ENCODE measurements at places on chromosomes 4 and X.

DNA sequence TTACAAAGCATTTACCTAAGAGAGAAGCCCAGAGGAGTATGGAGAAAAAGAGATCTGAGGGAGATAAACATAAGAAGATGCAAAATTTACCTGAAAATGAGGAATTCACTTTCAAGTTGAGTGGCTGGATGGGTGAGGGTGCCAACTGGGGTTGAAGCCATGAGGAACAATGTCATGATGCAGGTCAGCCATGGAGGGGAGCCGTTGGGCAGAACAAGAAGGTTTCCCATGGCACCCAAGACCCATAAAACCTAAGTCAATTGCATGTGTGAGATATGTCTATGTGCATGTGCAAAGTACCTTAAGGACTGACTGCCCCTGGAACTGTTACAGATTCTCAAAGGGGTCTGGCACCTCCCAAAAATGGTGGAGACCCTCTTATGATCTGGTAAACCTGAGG is 46.6 kb upstream of the PRRG1 start:
- no peaks in the 10 kb centered on the region for H3K4me1 ChIP-seq
- H3K27ac ChIP-seq: no peak overlapping the region
- no peak overlapping the region for H3K4me3 ChIP-seq
- no peak for DNase-seq
- no peaks in the 10 kb centered on the region for H3K36me3 ChIP-seq

GRCh38 chr4:107500551-107500950 is 219.5 kb downstream of the PAPSS1 start:
- H3K4me3 ChIP-seq: no peak overlapping the region
- H3K27me3 ChIP-seq: no peaks in the 10 kb centered on the region
- DNase-seq: no peak
- H3K27ac ChIP-seq: no peak overlapping the region
- no peaks in the 10 kb centered on the region for H3K36me3 ChIP-seq

GRCh38 chr4:162498168-162498567 is 334.4 kb upstream of the FSTL5 start:
- H3K4me3 ChIP-seq: no peak overlapping the region
- H3K27me3 ChIP-seq: no peaks in the 10 kb centered on the region
- no peaks in the 10 kb centered on the region for H3K4me1 ChIP-seq
- H3K27ac ChIP-seq: no peak overlapping the region
- DNase-seq: no peak
- H3K36me3 ChIP-seq: no peaks in the 10 kb centered on the region

GRCh38 chr4:169215656-169216055 is 55.1 kb downstream of the SH3RF1 start:
- H3K4me3 ChIP-seq: no peak overlapping the region
- no peak overlapping the region for H3K27ac ChIP-seq
- H3K27me3 ChIP-seq: no peaks in the 10 kb centered on the region
- no peaks in the 10 kb centered on the region for H3K4me1 ChIP-seq
- no peak for DNase-seq

DNA sequence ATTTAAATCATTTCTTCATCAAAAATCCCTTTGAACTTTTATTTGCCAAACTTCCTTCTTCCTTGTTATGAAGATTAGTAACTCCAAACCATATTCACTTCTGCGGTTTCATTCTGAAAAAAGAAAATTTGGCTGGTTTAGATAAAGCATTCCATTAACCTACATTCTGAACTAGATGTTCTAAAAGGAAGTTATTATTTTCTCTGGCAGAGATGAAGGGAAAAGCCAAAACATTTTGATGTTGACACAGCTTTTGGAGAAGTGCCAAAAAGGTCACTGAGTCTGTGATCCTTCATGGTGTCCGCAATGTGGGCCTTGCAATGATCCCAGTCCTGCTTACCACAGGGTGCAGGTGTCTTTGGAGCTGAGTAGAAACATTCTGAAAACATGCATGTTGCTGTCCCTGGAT is 36.0 kb downstream of the CXCL8 start:
- H3K36me3 ChIP-seq: no peaks in the 10 kb centered on the region
- DNase-seq: no peak
- H3K4me1 ChIP-seq: no peaks in the 10 kb centered on the region
- no peaks in the 10 kb centered on the region for H3K27me3 ChIP-seq
- H3K4me3 ChIP-seq: no peak overlapping the region

DNA sequence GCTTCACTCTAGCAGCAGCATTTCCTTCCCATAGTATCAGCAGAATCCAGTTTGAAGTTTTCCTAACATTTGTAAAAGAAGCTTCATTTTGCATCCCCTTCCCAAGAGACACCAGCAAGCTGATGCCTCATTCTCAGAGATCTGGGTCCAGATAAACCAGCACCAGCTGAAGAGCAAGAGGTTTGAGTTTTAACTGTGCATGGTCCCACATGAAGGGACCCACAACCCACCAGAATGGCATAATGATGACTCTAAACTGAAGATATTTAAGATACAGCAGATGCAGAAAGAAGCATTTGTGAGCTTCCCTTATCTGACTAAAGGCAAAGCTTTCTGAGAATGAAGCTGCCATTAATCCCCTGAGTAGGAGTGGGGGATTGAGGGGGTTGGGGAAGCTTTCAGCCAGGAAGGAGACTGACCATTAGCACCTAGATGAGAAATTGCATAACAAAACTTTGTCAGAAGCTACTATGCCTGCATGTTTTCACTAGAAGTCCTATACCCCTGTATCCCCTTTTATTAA is 18.6 kb downstream of the NUDT6 start:
- no peak overlapping the region for H3K4me3 ChIP-seq
- no peaks in the 10 kb centered on the region for H3K36me3 ChIP-seq
- H3K27ac ChIP-seq: no peak overlapping the region
- no peaks in the 10 kb centered on the region for H3K4me1 ChIP-seq
- no peak for DNase-seq
- H3K27me3 ChIP-seq: no peaks in the 10 kb centered on the region

- H3K36me3 ChIP-seq: no peaks in the 10 kb centered on the region
- no peaks in the 10 kb centered on the region for H3K27me3 ChIP-seq
- peaks cover 2% of the 10 kb centered on the region for H3K4me1 ChIP-seq
Measured at GRCh38 chr4:1772853-1773538, 20.1 kb upstream of the FGFR3 start.

GRCh38 chr4:13653766-13654161 is 26.2 kb upstream of the BOD1L1 start:
- no peaks in the 10 kb centered on the region for H3K4me1 ChIP-seq
- H3K27me3 ChIP-seq: no peaks in the 10 kb centered on the region
- H3K4me3 ChIP-seq: no peak overlapping the region
- H3K36me3 ChIP-seq: no peaks in the 10 kb centered on the region
- no peak overlapping the region for H3K27ac ChIP-seq
- no peak for DNase-seq

DNA sequence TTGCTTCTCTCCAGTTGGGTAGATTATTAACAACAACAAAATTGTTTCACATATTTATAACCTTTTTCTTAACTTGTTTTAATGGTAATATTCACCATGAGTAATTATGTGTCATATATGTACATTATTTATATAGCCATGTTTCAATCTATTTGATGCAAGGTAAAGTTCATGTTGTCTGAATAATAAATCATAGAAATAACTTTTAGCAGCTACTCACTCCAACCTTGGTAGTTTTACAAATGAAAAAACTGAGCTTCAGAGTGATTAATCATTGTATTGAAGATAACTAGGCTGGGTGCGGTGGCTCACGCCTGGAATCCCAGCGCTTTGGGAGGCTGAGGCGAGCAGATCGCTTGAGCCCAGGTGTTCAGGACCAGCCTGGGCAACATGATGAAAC is 46.0 kb downstream of the TMA16 start:
- peaks cover 3% of the 10 kb centered on the region for H3K4me1 ChIP-seq
- no peak overlapping the region for H3K27ac ChIP-seq
- H3K36me3 ChIP-seq: no peaks in the 10 kb centered on the region
- H3K4me3 ChIP-seq: no peak overlapping the region
- no peaks in the 10 kb centered on the region for H3K27me3 ChIP-seq

GRCh38 chr4:105102016-105102415 is 44.7 kb upstream of the TET2 start:
- H3K4me1 ChIP-seq: no peaks in the 10 kb centered on the region
- no peak overlapping the region for H3K4me3 ChIP-seq
- H3K27ac ChIP-seq: no peak overlapping the region
- H3K27me3 ChIP-seq: no peaks in the 10 kb centered on the region
- H3K36me3 ChIP-seq: no peaks in the 10 kb centered on the region

- DNase-seq: no peak
- no peak overlapping the region for H3K27ac ChIP-seq
- peaks cover 66% of the 10 kb centered on the region for H3K27me3 ChIP-seq
- no peaks in the 10 kb centered on the region for H3K36me3 ChIP-seq
- H3K4me3 ChIP-seq: peak overlapping the region; percentile 15
- H3K4me1 ChIP-seq: peaks cover 9% of the 10 kb centered on the region
Measured at GRCh38 chr4:2059726-2060602, 837 bp downstream of the NAT8L start.

DNA sequence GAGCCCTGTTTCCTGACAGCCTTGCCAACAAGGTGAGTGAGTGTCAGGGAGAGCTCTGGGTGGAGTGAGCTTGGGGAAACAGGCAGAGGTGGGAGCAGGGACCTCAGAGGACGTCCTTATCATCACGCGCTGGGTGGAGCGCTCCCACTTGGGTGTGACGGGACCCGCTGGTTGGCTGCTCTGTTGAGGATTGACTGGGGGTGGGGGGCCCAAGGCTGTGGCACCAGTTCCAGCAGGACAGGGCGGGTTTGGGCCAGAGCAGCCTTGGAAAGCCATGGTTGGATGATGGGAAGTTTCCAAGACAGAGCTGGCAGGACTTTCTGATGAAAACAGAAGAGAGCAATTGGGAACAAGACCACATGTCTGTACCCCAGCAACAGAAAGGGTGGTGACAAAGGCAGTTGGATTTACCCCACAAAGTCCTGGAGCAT is 3.0 kb upstream of the PCGF3 start:
- H3K4me1 ChIP-seq: peaks cover 3% of the 10 kb centered on the region
- H3K4me3 ChIP-seq: no peak overlapping the region
- no peak for DNase-seq
- H3K27me3 ChIP-seq: peaks cover 2% of the 10 kb centered on the region
- no peak overlapping the region for H3K27ac ChIP-seq

DNA sequence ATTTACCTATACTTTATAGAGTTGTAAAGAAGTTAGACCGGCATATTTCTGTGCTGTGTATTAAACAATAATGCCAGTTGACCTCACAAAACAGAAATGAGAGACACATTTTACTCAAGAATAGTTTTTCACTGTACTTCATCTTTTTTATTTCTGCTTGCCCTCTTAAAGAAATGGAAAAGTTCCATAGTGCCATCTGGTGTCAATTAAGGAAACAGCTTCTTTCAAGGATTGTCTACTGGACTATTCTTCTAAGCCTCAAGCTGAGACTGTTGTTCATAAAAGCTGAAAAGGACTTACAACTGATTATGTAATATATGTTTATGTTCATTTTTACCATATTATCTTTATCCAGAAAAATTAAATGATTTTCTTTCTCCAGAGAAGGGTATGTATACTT is 1523.7 kb downstream of the ARAP2 start:
- DNase-seq: no peak
- no peak overlapping the region for H3K4me3 ChIP-seq
- no peaks in the 10 kb centered on the region for H3K27me3 ChIP-seq

DNA sequence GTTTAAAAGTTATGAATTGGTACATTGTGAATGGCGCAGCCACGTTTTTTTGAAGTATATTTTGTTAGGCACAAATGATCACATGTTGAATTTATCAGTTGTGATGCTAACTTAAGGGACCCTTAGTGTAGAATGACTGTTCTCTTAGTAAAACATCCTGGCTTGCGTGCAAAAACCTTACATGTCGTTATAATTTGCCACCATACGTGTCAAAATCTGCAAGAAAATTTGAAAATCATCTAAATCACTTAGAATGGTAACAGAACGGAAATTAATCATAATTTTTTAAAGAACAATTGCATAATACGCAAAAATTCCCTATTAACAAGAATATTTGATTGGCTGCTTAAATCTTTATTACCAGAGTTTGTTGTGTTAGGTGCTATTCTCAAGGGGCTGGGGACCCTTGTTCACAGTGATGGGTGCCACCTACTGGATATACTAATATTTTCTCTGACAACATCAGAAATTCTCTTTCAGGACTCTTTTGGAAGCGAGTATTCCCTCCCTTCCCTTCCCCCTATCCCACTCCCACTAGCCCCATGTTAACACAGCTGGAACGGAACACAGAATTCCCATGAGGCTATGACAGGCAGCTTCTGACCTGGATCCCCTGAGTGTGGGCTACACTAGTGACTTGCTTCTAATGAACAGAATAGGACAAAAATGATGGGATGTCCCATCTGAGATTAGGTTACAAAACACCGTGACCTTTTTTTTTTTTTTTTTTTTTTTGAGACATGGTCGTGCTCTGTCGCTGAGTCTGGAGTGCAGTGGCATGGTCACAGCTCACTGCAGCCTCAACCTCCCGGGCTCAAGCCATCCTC is 71.8 kb downstream of the SUPT20HL2 start:
- no peaks in the 10 kb centered on the region for H3K36me3 ChIP-seq
- H3K4me3 ChIP-seq: no peak overlapping the region
- H3K27ac ChIP-seq: no peak overlapping the region

- no peaks in the 10 kb centered on the region for H3K36me3 ChIP-seq
- no peaks in the 10 kb centered on the region for H3K4me1 ChIP-seq
- no peak overlapping the region for H3K4me3 ChIP-seq
- H3K27ac ChIP-seq: no peak overlapping the region
Measured at GRCh38 chr4:110821186-110821585, 198.3 kb upstream of the PITX2 start.

DNA sequence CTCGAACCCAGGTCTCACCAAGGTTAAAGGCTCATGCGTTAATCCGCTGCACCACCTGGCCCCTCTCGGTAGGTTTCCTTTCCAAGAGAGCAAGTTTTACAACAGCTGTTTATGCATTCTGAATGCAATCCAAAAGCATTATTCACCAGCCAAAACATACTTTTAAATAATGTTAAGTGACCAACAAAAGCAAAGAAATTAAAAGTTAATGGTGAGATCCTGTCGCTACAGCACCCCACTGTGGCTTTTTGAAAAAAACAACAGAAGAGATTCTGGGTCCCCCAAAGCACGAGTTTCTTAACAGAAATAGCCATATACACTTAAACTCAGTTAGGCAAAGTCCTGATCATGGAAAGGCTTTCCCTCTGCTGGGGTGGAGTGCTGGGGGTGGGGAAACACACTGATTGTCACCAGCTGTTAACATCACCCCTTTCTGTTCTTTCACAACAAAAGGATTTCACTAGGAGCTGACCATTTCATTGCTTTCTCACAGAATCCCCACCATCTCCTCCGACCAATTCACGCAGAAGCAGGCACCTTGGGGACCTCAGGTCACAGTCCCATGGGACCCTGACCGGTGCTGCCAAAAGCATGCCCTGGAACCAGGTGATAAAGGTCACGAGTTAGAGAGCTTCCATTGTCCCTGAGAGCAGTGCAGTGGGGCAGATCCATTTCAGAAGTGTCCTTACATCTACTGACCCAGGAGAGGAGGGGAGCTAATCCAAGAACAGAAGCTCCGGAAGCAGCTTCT is 51.2 kb downstream of the ZNF827 start:
- no peak overlapping the region for H3K4me3 ChIP-seq
- H3K4me1 ChIP-seq: no peaks in the 10 kb centered on the region
- DNase-seq: no peak
- H3K27me3 ChIP-seq: no peaks in the 10 kb centered on the region

GRCh38 chr4:62835631-62836030 is 1573.6 kb downstream of the TECRL start:
- DNase-seq: no peak
- H3K4me1 ChIP-seq: no peaks in the 10 kb centered on the region
- H3K36me3 ChIP-seq: no peaks in the 10 kb centered on the region
- no peaks in the 10 kb centered on the region for H3K27me3 ChIP-seq
- H3K27ac ChIP-seq: no peak overlapping the region
- H3K4me3 ChIP-seq: no peak overlapping the region
